ENCODE measurements at places on chromosomes 11 and 22. TPM values are rescaled to one million over a fixed set of nuclear protein-coding genes. Genes with fewer than 3 reads are reported as not detected.

- no peaks in the 10 kb centered on the region for H3K27me3 ChIP-seq
- no peak for DNase-seq
- H3K27ac ChIP-seq = no peak overlapping the region
- H3K4me1 ChIP-seq = peaks cover 10% of the 10 kb centered on the region
Observed at GRCh38 chr11:27418356-27418755, 54.2 kb downstream of the LGR4 start.

DNA sequence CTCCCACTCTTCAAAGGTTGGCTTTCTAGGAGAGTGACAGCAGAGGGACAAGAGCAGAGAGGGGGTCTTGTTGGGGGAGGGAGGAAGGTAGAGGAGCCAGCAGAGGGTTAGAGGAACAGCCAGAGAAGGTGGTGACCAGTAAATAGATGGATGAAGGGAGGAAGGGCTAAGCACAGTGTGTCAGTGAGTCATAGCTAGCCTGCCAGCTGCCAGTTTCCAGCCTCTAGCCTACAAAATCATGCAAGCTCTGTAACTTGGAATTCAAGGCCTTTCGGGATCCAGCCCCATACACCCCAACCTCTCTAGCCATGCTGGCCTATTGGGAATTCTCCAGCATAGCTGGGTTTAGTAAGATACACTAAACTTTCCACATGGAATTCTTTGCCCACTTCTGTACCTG is 147.4 kb upstream of the TEAD1 start:
- H3K4me1 ChIP-seq = no peaks in the 10 kb centered on the region
- no peak overlapping the region for H3K4me3 ChIP-seq
- DNase-seq = no peak
- no peak overlapping the region for H3K27ac ChIP-seq
- H3K36me3 ChIP-seq = no peaks in the 10 kb centered on the region

DNA sequence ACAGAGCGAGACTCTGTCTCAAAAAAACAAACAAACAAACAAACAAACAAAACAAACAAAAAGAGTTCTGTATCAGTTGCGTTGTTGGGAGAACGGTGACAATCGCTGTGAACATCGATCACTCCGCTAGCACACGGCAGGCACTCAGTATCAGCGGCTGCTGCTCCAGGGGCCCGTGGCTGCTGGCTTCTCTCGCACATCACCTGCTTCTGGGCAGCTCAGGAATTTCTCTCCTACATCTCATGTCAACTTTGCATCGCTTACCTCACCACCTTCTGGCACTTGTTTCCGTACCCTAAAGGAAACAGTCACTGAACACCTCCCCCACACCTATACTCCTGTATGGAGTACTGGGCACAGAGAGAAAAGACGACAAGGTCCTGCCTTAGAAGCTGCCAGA is 70.3 kb upstream of the WNT7B start:
- H3K4me3 ChIP-seq = no peak overlapping the region
- DNase-seq = no peak

DNA sequence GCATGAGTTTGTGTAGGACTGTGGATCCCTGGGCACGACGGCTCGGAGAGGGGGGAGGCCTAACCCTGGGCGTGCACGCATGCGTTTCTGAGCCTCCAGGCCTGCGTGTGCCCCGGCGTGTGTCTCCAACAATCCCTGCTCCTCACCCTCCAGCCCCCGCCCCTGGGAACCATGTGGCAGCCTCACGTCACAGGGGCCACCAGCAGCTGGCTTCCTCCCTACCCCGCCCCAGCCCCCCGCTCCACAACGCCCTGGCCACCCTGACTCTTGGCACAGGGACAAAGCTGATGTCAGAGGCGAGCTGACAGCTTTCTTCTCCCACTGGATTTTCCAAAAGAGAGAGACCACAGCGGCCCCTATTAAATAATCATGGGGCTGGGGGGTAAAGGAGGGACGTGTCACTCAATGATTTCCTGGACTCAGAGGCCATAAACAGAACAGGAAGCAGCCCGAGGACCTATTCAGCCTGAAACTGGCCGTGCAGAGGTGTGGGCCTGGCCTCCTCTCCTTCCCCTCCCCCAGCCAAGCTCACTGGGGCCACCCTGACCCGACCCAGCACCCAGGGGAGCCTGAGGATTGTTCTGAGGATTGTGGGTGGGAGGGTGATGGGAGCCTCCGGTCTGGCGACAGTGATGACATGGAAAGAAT is 6.8 kb upstream of the LIF start:
- H3K36me3 ChIP-seq = no peaks in the 10 kb centered on the region
- no peak overlapping the region for H3K27ac ChIP-seq
- no peak for DNase-seq
- H3K4me3 ChIP-seq = no peak overlapping the region

- H3K4me1 ChIP-seq = no peaks in the 10 kb centered on the region
- H3K27ac ChIP-seq = no peak overlapping the region
- H3K36me3 ChIP-seq = no peaks in the 10 kb centered on the region
- no peaks in the 10 kb centered on the region for H3K27me3 ChIP-seq
- H3K4me3 ChIP-seq = no peak overlapping the region
Observed at GRCh38 chr11:105024394-105024793, 1.4 kb upstream of the CASP5 start.

DNA sequence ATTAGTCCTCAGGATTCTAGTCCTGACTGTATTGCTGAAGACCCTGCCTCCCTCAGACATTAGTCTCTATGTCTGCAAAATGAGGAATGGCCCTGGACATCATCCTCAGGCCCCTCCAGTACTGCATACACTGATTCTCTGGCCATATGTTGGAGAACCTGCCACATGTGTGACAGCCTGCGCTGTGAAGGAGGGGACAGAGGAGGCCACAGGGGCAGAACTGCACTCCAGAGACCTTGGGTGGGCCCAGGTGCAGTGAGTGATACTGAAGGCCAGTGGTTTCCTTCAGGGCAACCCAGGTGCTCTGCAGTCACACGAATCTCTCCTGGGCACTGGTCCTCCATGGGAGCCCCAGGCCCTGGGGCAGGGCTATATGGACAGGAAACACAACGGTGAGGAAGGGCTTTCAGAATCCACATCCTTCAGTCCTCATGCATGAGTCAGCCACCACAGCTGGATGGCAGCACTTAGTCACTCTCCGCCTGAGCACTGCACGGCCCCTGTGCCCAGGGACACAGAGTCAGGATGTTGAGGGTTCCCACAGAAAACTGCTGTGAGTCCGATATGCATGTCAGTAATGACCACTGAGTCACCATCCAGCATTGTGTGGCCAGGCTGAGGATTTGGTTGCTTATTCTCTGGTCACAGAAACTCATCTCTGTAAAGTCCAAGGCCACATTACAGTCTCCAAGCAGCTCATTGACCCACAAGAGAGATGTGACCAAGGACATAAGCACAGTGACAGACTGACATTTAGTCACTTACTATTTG is 39.7 kb downstream of the ME3 start:
- no peaks in the 10 kb centered on the region for H3K36me3 ChIP-seq
- H3K4me3 ChIP-seq = no peak overlapping the region
- H3K4me1 ChIP-seq = no peaks in the 10 kb centered on the region
- H3K27me3 ChIP-seq = no peaks in the 10 kb centered on the region
- no peak for DNase-seq

DNA sequence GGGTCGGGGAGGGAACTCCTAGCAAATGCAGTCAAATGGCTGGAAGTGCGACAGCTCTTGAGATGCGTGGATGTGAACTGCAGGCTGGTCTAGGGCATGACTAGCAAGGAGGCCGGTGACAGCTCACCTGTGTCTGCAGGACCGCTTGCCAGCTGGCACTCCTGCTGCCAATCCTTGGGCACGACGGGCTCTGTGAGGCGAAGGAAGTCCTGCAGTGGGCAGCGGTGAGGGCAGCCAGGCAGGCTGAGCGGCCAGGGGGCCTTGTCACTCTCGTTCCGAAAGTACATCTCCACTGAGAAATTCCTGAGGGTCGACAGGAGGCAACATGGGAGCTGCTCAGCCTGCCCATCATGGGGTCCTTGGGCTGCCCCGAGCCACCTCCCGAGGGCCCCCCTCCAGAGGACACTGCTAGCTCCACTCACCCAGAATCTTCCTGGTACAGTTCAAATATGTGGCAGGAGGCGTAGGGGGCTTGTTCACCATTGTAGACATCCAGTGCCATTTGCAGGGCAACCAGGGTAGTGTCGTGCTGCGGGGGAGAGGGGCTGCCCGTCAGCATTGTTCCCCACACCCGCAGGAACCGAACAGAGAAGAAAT is 5.9 kb downstream of the ACP2 start:
- DNase-seq = no peak
- H3K4me1 ChIP-seq = no peaks in the 10 kb centered on the region
- no peak overlapping the region for H3K4me3 ChIP-seq
- peaks cover 50% of the 10 kb centered on the region for H3K36me3 ChIP-seq
- no peak overlapping the region for H3K27ac ChIP-seq

DNA sequence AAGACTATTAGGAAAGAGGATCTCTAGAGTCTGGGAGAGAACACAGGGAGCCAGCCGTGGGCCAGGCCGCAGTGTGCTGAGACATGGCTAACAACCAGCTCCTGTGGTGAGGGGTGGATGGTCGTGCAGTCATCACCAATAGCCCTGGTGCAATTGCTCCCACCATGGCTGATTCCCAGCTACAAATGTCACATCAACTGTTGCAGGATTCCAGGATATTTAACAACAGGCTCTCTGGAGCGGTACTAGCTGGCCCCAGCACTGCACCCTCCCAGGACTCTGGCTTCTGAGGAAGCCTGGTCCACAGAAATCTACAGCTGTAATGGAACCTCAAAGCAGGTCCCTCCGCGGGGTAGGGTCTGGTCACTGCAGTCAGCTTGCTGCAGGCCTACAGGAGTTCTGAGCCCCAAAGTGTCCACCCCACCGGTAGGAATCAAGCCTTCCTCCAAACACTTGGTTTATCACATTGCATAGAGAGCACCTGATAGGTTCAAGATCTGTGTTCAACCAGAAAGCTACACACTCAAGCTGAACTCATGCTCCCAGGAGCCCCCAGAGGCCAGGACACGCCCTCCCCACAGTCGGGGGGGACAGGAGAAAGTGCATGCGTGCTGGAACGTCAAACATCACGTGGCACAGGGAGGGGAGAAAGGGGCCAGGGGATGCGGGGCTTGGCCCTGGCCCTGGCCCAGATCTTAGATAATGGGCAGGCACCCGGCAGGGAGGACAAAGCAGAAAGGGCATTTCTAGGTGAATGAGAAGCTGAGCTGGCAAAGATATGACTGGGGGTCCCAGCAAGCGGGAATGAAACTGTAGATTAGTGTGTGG is 609.0 kb downstream of the TBC1D22A start:
- H3K27ac ChIP-seq = no peak overlapping the region
- H3K4me1 ChIP-seq = no peaks in the 10 kb centered on the region
- H3K4me3 ChIP-seq = no peak overlapping the region
- H3K36me3 ChIP-seq = no peaks in the 10 kb centered on the region

DNA sequence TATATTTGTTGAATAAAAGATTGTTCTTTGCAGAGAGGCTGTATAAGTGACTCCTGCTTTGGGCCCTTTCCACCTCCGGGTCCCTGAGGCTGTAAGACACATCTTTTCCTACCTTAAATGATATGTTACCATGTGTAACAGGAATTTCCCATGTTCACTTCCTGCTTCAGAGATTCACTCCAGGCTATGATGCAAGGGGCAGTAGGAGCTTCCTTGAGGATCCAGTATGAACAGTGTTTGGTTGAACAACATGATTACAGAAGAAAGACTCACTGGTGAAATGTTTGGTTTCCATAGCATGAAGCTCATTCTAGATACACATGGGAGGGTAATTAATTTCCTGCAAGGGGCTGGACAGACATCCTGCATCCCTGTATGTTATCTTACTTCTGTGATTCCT is 25.6 kb upstream of the ZDHHC13 start:
- no peaks in the 10 kb centered on the region for H3K4me1 ChIP-seq
- H3K4me3 ChIP-seq = no peak overlapping the region
- no peaks in the 10 kb centered on the region for H3K27me3 ChIP-seq
- no peaks in the 10 kb centered on the region for H3K36me3 ChIP-seq

GRCh38 chr22:29994943-29995342 is 85.3 kb upstream of the HORMAD2 start:
- H3K4me3 ChIP-seq = no peak overlapping the region
- H3K36me3 ChIP-seq = no peaks in the 10 kb centered on the region
- H3K27ac ChIP-seq = no peak overlapping the region
- no peaks in the 10 kb centered on the region for H3K4me1 ChIP-seq

Gene C11orf42
- not detected for total RNA-seq

Gene CPT1A
- total RNA-seq = 12.2 TPM

Gene TIMM10B
- total RNA-seq = 45.6 TPM

Gene MRPL23
- total RNA-seq = 86.0 TPM
